T-helper 22 cell (primary cell): ENCODE measurements at places on chromosomes 6 and 20.

GRCh38 chr6:168126566-168127383 is 47.8 kb upstream of the FRMD1 start:
- no peak for DNase-seq

- DNase-seq: no peak
Observed at GRCh38 chr6:73537677-73538076, 16.8 kb upstream of the EEF1A1 start.

DNA sequence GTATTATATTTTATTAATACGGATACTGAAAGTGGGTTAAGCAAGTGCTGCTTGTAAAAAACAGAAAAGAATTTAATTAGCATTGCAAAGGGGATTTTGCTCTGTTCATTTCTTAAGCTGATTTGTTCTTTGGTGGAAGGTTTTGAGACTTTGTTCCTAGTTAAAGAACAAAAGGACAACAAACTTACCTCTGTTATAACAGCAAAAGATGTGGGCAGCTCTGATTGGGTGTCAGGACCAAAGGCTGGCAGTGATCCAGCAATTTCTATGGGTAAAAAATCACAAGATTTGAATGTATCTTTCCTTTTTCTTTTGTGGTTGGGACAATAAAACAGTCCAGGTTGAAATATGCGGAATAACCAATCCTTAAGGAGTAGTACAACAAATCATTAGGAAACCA is 68.8 kb downstream of the IMPG1 start:
- DNase-seq: no peak

DNA sequence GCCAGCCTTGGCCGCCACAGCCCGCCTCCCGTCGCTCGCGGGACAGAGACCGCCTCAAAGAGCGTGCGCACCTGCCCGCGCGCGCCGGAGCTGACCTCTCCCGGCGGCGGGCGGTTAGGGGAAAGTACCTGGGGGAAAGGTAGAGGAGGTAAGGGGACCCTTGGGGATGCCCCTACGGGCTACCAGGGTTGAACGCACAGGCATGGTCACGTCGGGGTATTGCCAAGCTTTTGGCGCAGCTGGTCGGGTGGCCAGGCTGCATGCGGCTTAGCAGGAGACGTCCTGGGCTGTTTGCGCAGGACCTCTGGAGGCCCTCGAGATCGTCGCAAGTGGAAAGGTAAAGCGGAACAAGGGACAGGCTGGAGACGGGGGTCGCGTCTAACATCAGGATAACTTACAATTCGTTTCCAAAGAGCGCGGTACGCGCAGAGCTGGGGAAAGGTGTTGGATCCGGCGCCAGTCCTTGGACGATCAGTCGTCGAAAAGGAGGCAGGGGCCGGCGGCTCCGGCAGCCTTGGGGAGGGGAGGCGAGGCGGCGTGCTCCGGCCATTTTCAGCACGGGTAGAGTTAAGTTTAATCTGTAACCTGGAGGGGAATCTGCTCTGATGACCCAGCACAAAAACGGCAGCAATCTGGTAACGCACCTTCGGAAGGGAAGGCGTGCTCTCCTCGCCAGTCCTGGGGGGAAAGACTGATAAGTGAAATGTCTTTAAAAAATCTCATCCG is 9.0 kb downstream of the GNAS-AS1 start:
- DNase-seq: no peak

- no peak for DNase-seq
Observed at GRCh38 chr20:35502352-35502751, 27.1 kb downstream of the C20orf173 start.
